SHP77 treated with DMSO at 0.1 percent for 48 hours (cell line): ENCODE measurements at places on chromosomes 2 and 18.

- no peak for DNase-seq
These were observed 1468.3 kb downstream of the LRP1B start for GRCh38 chr2:140662504-140662903.

- no peak for DNase-seq
These were observed 209.5 kb downstream of the KCNH7 start for GRCh38 chr2:162629085-162629484.

DNA sequence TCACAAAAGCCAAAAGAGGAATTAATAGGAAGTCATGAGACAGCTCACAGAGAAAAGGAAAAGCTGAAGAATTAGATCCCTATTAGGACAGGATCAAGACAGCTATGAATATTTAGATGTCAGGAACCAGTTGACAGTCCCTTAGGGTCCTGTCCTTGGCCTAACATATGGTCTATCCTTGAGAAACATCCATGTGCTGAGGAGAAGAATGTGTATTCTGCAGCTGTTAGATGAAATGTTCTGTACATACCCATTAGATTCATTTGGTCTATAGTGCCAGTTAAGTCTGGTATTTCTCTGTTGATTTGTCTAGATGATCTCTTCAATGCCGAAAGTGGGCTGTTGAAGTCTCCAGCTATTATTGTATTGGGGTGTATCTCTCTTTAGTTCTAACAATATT, 37.6 kb upstream of the SLC40A1 start:
- no peak for DNase-seq

- DNase-seq = no peak
These were observed 1399.6 kb upstream of the ZEB2 start for GRCh38 chr2:145919477-145919876.

DNA sequence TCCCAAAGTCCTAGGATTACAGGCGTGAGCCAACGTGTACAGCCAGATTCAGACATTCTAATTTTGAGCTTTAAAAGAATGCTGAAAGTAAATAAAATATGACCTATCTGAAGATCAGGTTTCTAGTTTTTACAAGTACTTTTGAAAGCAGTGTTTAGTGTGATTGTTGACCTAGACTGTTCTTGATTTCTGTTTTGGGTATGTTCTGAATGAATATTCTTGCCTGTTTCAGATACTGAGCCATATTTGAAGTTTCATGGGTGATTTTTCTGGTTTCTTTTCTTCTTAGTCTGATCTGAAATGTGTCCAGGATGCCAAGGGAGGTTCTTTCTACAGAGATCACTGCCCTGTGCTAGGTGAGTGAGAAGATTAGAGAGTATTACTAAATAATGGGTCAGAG, 37.2 kb downstream of the MIB1 start:
- DNase-seq = no peak

DNA sequence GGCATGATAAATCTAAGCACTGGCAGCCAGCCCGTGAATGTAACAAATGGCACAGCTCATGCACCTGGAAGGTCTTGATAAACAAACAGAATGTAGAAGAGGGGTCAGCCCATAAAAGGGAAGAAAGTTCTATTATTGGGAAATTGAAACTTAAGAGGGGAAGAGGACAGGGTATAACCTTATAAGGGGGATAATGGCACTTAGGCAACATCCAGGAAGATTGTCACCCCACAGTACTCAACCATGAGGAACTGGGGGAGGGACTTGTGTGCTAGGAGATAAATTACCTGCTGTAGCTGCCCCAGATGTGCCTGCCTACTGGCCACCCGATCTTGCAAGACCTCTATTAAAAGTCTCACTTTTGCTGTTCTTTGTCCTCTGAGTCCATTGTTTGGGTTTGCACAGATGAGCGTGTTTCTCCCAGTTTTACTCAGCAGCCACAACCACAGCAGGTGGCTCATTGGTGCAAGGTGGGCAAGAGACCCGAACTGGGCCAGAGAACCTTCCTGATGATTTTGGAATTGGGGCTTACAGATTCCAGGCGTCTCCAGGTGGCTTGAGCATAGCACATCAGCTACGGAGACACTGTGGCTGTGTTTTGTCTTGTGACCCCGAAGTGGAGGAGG, 79.0 kb upstream of the TAF1B start:
- no peak for DNase-seq
